Activated CD4-positive, alpha-beta T cell treated with anti-CD3 and anti-CD28 coated beads for 1 hour (primary cell): ENCODE measurements at places on chromosomes 7 and 10.

GRCh38 chr10:5973069-5973468, 4.3 kb downstream of the IL15RA start:
- DNase-seq: no peak

GRCh38 chr7:24734306-24734705, 23.0 kb downstream of the GSDME start:
- DNase-seq: no peak

GRCh38 chr10:89535171-89536012, at the start of gene SLC16A12:
Gene SLC16A12 (minus strand): TSS chr10:89535594. CDS start chr10:89462578, 73,016 bp downstream.
- no peak for DNase-seq

- no peak for DNase-seq
Measured at GRCh38 chr7:88046839-88047573, 113.0 kb downstream of the ADAM22 start.

DNA sequence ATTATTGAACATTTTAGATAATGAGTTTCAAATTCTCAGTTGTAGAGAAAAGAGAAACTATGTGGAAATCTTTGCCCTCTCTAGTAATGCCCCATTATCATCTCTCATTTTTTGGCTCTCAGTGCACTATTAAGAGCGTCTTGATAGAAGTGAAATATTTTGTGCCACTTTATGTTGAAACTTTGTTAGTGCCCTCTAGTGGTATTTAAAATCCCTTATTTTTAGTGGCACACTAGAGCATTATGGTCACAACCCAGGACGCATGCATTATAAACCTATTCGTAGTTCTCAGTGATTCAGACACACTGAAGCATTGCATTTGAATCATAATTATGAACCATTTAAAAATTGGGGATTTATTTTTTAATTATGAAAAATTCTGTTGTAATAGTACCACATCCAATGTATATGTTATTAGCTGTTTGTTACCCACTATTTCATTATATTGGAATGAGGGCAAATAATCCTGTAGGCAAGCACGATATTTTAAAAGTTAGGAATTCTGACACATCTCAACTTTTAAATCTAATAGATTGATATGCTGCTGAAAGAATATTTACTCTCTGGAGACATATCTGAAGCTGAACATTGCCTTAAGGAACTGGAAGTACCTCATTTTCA, 21.9 kb downstream of the PDCD4 start:
- DNase-seq: no peak

DNA sequence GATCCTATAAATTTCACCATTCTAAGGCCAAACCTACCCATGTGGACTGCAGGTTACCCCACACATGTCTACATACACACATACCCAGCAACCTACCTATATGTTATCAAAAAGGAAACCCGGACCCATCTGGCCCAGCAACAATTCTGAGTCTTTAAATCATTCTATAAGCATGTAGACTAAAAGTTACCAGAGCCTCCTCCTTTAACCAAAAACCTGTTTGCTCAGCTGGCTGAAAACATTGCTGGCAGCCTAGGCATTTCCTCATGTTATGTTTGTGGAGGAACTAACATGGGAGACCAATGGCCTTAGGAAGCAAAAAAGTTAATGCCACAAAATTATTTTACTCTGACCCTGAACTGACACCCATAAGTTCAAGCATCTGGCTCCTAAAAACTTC, 5.3 kb upstream of the ADCK2 start:
- no peak for DNase-seq

DNA sequence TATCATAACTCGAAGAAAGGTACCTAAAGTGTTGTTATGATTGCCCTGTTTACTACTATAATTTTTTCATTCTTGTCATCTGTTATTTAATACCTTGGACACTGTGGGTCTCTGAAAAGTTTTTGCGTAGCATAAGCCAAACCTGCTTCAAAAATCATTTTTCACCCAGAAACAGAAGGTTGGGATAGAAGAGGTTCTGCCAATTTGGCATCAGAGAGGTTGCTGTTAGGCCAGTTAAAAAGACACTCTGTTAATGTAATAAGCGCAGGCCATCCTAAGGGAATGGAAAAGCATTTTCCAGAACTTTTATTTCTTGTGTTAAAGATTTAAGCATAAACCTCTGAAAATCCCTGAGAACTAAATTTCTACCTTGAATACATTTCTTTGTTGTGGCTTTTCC, 212.2 kb downstream of the BMPER start:
- no peak for DNase-seq

GRCh38 chr7:100966542-100967291, 2.6 kb upstream of the MUC12 start:
- DNase-seq: no peak

GRCh38 chr10:52220947-52221346, 93.1 kb upstream of the DKK1 start:
- no peak for DNase-seq

DNA sequence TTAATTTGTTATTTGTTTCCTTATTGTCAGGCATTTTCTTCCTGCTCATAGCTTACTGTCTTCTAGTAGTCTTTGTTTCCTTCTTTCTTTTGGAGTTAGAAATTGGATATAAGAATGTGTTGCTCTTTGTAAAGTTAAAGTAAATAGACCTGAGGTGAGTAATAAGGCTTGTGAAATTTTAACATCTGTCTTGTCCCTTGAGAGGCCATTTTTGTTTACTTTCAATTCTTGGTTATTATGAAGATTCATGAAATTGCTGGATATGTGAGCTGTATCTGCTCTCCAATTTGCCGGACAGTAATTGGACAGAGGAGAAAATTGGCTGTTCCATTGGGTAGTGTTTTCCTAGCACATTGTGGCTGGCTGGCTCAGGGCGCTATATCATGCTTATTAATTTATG, 260.7 kb downstream of the EXOC4 start:
- no peak for DNase-seq

- DNase-seq: no peak
Measured at GRCh38 chr10:60737242-60737641, 41.0 kb upstream of the CDK1 start.

GRCh38 chr10:11560076-11560709, 51.3 kb downstream of the USP6NL start:
- DNase-seq: no peak
